ENCODE measurements at places on chromosomes 12 and 14.

DNA sequence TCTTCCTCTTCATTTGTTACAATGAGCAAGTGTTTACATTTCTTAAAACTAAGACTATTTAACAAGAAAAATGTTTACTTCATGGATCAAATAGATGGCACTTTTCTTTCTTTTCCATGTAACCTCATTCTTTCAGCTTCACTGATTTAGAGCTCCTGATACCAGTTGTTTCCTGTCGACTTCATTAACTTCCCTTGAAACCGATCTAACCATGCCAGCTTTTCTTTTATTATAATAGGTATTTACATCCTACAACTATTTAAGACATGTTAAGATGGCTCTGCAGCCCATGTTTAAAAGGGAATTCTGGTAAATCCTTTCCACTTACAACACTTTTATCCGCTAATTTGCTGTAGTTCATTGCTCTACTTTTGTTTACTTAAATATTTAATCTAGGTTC, 107.3 kb upstream of the DCN start:
- DNase-seq = no peak

GRCh38 chr12:88952562-88952942, 372.3 kb upstream of the KITLG start:
- DNase-seq = peak; percentile 11

GRCh38 chr12:117805865-117806264, 162.9 kb downstream of the KSR2 start:
- no peak for DNase-seq

GRCh38 chr14:28577711-28578131, 188.9 kb upstream of the FOXG1 start:
- DNase-seq = peak; percentile 38

- DNase-seq = no peak
Measured at GRCh38 chr12:133203344-133204263, 22.3 kb downstream of the ZNF268 start.

- peak; percentile 50 for DNase-seq
Measured at GRCh38 chr14:71720978-71721624, 211.1 kb upstream of the RGS6 start.

- DNase-seq = no peak
Measured at GRCh38 chr14:64459405-64460136, 5.7 kb upstream of the AKAP5 start.

GRCh38 chr12:43348221-43348620, 203.8 kb downstream of the ADAMTS20 start:
- DNase-seq = no peak

GRCh38 chr14:88611878-88612277, 49.0 kb downstream of the ZC3H14 start:
- no peak for DNase-seq

DNA sequence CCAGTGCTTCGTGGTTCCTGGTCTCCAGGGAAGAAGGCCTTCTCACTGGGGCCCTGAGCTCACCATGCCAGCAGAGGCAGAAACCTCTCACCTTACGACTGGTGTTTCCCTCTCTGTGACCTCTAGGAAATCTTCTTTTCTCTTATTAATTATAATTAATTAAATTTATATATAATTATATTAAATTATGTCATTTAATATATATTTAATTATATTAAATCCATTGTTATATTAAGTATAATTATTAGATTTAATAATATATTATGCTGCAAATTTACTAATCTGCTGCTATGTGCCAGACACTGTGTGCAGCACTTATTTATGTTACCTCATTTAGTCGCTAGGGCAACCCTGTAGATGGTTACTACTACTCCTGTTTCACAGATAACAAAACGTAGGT, 70.3 kb upstream of the MBIP start:
- no peak for DNase-seq

DNA sequence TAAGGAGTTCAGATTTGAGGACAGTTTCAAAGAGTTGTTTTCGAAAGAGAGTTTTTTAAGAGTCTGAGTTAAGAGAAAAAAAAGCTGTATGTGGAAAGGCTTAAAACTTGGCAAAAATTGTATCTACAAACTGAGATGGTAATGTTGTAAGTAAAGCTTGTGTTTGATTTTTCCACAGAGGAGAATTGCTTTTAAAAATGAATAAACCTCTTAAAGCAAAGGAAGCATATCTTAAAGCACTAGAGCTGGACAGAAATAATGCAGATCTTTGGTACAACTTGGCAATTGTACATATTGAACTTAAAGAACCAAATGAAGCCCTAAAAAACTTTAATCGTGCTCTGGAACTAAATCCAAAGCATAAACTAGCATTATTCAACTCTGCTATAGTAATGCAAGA, 50.3 kb downstream of the TMTC3 start:
- DNase-seq = no peak

GRCh38 chr14:105334383-105335230, 20.1 kb downstream of the PACS2 start:
- no peak for DNase-seq

- DNase-seq = peak; percentile 65
Measured at GRCh38 chr12:85872497-85873091, 1.5 kb upstream of the NTS start.

DNA sequence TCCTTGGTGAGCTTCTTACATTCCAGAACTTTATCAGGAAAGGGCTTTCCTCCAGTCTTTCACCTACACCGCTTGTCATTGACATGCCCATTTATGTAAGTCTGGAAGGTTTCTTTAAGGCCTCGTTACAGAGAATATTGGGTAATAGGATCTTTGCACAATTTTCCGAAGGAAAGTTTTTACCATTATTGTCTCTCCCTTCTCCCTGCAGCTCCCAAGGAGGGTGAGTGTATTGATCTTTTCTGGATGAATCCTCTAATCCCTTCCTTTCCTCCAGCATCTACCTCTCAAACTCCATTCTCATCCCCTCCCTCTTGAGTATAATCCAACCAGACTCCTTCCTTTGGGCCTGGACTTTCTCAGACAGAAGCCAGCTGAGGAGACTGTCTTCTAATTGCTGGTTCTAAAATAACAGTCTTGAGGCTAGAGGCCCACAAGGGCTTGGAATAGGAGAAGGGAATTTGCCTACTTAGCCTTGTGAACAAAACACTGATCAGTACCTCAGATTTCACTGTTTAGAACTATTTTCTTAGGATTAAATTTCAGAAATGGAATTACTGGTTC, 21.8 kb downstream of the WNK1 start:
- DNase-seq = no peak

DNA sequence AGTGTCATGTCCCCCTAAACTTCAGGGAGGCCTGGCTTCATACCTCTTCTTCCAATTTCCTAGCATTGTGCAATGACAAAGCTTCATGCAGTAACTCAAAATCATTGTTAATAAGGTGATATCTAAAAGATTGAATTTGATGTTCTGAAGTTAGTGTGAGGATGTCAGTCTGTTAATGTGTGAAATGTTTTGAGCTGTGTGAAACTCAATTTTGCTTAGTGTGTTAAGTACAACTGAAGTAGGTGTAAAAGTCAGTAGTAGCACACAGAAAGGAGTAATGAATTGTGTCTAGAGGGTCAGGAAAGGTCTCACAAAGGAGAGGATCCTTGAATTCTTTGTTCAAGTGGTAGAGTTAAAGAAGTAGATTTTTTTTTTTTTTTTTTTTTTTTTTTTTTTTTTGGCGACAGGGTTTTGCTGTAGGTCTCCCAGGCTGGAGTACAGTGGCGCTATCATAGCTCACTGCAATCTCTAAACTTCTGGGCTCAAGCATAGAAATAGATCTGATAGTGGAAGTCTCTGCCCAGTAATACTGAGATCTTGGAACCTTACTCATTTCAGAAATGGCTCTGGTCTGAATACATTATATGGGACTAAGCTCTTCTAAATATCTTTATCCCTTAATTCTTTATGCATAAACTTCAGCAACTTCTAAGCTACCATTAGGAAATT, 63.9 kb downstream of the FUT8 start:
- no peak for DNase-seq

GRCh38 chr14:43005807-43006206, 1399.1 kb downstream of the LRFN5 start:
- no peak for DNase-seq

DNA sequence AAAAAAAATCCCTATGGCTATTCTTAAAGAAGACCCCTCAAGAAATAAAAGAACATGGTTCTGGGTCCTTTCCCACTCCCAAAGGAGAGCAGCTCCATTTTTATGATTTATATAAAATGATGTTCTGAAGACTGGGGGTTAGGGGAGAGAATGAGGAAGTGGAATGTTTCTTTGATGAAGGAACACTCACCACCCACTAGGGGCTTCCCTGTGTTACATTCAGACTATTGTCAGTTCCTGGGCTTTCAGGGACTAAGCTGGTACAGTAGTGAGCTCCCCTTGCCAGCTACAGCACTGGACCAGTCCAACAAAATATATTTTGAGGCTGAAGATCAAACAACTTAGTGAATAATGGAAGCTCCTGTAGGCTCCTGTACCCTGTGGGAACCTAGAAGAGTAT, 98.9 kb downstream of the HMGA2 start:
- DNase-seq = no peak

GRCh38 chr12:108193917-108194316, 64.8 kb downstream of the WSCD2 start:
- no peak for DNase-seq

- no peak for DNase-seq
Measured at GRCh38 chr12:46110928-46111699, 120.7 kb upstream of the SCAF11 start.

- DNase-seq = no peak
Measured at GRCh38 chr14:76457841-76458240, 81.9 kb downstream of the ESRRB start.

DNA sequence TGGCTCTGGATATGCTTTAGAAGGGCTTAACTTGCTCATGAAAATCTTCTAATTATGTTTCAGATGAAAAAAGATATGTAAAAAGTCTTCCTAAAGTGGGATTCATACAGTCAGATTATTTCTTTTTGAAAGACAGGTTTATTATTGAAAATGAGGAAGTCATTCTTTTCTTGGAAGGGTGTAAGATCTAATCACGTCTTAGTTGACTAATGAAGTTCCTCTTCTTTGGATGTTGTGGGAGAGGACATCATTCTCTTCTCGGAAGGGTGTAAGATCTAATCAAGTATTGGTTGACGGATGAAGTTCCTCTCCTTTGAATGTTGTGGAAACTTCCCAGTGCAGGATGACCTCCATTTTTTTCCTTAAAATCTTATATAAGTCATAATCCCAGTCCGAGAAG, 74.9 kb downstream of the ALG10 start:
- no peak for DNase-seq

- DNase-seq = no peak
Measured at GRCh38 chr14:38623661-38624060, 367.8 kb upstream of the CLEC14A start.

DNA sequence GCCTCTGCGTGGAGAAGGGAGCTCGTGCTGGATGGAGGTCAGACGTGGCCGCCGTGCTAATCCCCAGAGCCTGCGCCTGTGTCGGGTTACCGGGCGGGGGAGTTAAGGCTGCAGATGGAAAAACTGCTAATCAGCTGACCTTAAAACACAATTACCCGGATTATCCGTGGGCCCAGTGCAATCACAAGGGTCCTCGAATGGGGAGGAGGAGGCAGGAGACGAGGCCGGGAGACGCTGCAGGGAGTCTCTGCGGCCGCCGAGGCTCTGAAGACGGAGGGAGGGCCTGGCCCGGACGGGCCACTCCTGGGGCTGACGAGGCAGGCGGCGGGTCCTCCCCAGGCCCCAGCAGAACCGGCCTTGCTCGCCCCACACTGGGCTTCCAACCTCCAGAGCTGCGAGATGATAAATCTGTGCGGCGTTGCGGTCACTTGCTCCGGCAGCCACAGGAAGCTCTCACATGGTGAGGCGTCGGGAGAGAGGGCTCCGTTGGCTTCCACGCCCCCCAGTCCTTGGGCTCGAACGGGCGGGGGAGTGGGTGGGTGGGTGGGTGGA, 32.9 kb upstream of the FBRSL1 start:
- no peak for DNase-seq

GRCh38 chr12:104669851-104670337, 213.1 kb downstream of the CHST11 start:
- DNase-seq = no peak

GRCh38 chr12:92558806-92559205, 144.0 kb upstream of the PLEKHG7 start:
- DNase-seq = no peak

DNA sequence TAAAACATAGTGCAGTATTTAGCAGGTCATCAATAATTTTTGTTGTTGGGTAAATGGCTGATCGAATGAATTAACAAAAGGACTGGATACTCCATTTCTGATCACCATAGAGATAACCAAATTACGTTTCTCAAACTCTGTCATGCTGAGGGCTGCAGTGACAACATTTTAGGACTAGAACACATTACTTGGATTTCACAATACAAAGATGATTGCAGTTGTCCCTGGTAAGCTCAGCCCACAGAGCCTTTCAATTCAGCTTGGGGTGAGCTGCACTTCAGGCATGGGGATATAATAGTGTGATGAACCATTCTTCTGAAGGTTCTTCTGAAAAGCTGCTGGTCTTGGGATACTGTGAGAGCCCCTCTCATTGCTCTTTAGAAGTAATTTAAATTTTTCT, 74.3 kb downstream of the FAR2 start:
- DNase-seq = no peak

GRCh38 chr14:104981699-104982541, 3.7 kb upstream of the CLBA1 start:
- DNase-seq = no peak

DNA sequence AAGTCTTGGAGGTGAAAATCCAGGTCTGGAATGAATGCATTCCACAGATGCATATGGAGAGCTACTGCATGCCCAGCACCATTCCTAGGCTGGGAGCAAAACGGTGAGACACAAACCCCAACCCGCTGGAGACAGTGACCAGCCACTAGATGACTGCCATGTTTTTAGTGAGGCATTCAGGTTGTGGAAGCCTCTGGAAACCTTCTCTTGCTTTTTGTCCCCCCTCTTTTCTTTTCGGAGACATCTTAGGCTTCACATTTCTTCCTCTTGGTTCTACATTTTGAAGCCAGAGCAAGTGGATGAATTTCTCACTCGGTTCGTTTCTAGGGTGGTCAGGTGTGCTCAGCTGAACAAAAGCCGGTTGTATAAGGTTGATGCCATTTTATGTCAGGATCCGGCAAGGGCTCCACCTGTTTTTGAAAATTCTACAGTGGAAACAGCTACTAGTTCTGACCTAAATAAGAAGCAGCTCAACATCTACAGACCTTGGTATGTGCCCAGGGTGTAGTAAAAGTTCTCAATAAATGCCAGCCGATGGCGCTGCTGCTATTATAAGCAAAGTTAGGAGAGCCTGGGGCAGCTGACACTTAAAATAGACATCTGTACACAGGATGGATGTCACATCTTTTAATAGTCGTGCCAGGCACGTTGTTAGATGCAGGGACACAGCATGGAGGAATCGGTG, 1.8 kb upstream of the ZNF839 start:
- no peak for DNase-seq

GRCh38 chr14:65302571-65303189, 109.8 kb upstream of the FUT8 start:
- no peak for DNase-seq

- DNase-seq = no peak
Measured at GRCh38 chr14:52265253-52265652, 2.2 kb upstream of the PTGDR start.

GRCh38 chr14:88866305-88866704, 41.9 kb downstream of the TTC8 start:
- no peak for DNase-seq
